ENCODE measurements at places on chromosomes 3 and 15.
A peak's percentile ranks its signal among the peaks of the same experiment; 100 is the strongest.

DNA sequence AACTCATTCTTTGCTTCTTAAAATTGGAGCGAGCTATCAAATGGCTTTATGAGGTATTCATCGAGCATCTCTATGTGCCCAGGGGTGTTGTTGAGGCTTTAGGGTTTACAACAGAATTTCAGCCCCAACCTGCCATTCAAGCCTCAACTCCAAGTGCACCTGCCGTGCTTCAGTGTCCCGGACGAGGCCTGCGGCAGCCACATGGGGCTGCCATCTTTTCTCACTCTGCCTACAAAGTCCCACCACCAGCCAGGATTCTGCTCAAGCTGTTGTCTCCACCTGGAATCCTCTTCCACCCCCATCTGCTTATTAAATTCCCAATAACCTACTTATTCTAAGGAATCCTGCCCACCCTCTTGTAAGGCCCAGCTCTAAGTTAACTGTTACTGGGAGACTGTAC lies 242.4 kb downstream of the OPA1 start:
- DNase-seq: no peak

DNA sequence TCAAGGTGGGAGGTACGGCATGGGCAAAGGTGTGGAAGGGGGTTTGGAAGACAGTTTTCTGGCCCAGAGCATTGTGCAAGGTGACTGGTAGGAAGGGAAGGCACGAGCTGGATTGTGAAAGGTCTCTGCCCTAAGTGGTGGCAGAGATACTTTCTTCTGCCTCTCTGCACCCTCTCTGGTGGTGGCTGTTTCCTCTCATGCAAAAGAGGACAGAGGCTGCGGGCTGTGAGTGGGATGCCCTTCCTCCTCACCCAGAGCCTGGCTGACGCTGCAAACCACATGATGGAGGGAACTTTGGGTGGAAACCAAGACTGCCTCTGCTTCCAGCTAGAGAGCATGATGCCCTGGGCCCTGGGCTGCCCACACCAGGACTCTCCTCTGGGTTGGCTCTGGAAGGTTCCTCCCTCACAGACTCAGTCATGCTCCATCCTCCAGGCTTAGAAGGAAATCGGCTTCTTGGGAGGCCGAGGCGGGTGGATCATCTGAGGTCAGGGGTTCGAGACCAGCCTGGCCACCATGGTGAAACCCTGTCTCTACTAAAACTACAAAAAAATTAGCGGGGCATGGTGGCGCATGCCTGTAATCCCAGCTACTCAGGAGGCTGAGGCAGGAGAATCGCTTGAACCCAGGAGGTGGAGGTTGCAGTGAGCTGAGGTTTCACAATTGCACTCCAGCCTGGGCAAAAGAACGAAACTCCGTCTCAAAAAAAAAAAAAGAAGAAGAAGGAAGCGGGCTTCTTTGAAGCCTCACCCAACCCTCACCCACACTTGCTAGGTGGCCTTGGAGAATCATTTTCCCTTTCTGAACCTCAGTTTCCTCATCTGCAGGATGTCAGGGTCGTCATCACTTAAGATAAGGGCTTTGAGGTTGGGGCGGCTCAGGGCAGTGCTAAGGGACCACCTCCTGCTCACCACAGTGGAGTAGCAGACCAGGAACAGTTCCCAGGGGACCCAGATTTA lies 8.3 kb downstream of the PSTPIP1 start:
- DNase-seq: peak; percentile 29

GRCh38 chr3:161393803-161394202 lies 22.5 kb upstream of the SPTSSB start:
- DNase-seq: no peak

DNA sequence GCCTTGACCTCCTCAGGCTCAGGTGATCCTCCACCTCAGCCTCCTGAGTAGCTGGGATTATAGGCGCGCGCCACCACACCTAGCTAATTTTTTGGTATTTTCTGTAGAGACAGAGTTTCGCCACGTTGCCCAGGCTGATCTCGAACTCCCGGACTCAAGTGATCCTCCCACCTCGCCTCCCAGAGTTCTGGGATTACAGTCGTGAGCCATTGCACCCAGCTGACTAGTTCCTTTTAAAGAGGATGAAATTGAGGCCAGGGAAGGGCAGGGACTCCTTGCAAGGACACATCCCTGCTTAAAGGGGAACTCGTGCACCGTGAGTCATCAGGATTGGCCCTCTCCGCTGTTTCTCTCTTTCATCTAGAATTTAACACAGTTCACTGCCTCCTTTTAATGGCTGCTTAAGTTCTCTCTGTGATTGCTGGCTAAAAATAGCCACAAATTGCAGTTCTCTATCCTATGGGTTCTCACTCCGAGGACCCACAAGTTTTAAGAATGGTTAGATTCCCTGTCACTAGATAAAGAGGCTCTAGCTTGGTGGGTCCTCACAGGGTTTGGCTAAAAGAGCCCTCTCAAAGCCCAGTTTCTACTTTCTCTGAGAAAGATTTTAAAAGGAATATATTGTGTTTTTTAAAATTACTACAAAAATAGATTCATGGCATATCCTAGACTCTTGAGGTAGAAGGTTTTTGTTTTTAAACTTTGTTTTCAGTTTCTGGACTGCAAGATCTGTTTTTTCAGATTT lies 1.4 kb downstream of the CRTAP start:
- peak; percentile 67 for DNase-seq

DNA sequence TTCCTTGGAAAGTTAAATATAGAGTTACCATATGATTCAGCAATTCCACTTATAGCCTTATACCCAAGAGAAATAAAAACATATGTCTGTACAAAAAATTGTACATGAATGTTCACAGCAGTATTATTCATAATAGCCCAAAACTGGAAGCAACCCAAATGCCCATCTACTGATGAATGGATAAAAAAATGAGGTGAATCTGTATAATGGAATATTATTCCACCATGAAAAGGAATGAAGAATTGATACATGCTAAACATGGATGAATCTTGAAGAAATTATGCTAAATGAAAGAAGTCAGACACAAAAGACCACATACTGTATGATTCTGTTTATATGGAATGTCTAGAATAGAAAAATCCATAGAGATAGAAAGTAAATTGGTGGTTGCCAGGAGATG lies 61.4 kb downstream of the TTC23 start:
- no peak for DNase-seq

- DNase-seq: no peak
These were observed 135.6 kb downstream of the RBMS3 start for GRCh38 chr3:29416514-29416913.

Data from common myeloid progenitor, CD34-positive (primary cell).